ENCODE measurements at places on chromosomes 7 and 10. TPM values are rescaled to one million over a fixed set of nuclear protein-coding genes. Genes with fewer than 3 reads are reported as not detected.

The TMEM270 gene
- total RNA-seq = not detected

The ASL gene
- total RNA-seq = 3.9 TPM

The MYOZ1 gene
- not detected for total RNA-seq

The SKIDA1 gene
- total RNA-seq = 6.9 TPM

The GPC2 gene
- 44.3 TPM for total RNA-seq

The HGF gene
- 8.6 TPM for total RNA-seq

The DNAJC1 gene
- 17.7 TPM for total RNA-seq

The NPC1L1 gene
- not detected for total RNA-seq

The FRMPD2 gene
- 4.2 TPM for total RNA-seq

The KIN gene
- total RNA-seq = 8.1 TPM

The ACTL6B gene
- total RNA-seq = 99.6 TPM

The AKR1D1 gene
- not detected for total RNA-seq

The FAM25C gene
- total RNA-seq = not detected

The FIGNL1 gene
- total RNA-seq = 40.8 TPM

The PSTK gene
- 7.6 TPM for total RNA-seq

The ELAPOR2 gene
- total RNA-seq = 22.4 TPM

The DPP6 gene
- 49.7 TPM for total RNA-seq

The OGDHL gene
- total RNA-seq = 3.9 TPM

The ERVW-1 gene
- not detected for total RNA-seq

The ZNF138 gene
- 63.7 TPM for total RNA-seq

The SLC29A3 gene
- total RNA-seq = 1.2 TPM

The TMEM130 gene
- total RNA-seq = 8.9 TPM

The PTF1A gene
- not detected for total RNA-seq

The PDIA4 gene
- total RNA-seq = 32.5 TPM

The KIAA1549 gene
- total RNA-seq = 40.6 TPM

The FAM237B gene
- not detected for total RNA-seq

The UBN2 gene
- total RNA-seq = 18.9 TPM

The ANKRD2 gene
- not detected for total RNA-seq

The SLC16A9 gene
- total RNA-seq = 9.8 TPM

The KCNK18 gene
- not detected for total RNA-seq

The ELN gene
- 11.3 TPM for total RNA-seq

The SEC61A2 gene
- 53.6 TPM for total RNA-seq

Measured in temporal lobe (tissue), 4 donors.